ENCODE measurements at places on chromosomes 3 and 15.
A peak's percentile ranks its signal among the peaks of the same experiment; 100 is the strongest.

DNA sequence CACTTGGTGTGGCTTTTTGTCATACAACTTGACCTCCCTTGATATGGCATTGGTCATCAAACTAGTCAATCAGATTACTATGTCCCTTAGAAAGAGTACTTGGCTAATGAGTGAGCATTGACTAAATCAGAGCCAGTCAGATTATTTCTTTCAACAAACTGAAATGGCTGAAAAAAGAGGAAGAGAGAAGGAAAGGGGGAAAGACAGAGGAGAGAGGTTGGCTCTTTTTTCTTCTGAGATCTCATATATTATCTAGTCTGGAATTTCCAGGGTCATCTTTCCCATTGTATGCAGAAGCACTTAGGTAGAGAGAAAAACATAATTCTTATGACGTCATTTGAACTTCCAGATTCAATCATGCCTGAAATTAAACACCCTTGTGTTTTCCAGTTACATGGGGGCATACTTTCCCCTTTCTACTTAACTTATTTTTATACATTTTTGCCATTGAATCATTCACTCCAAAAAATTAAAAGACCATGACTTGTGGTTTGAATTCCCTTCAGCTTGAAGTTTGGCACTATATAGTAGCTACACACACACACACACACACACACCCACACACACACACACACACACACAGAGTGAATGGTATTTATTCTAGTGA, 387.8 kb downstream of the LSAMP start:
- DNase-seq = no peak

GRCh38 chr3:115518100-115518852, 105.0 kb upstream of the GAP43 start:
- no peak for DNase-seq

DNA sequence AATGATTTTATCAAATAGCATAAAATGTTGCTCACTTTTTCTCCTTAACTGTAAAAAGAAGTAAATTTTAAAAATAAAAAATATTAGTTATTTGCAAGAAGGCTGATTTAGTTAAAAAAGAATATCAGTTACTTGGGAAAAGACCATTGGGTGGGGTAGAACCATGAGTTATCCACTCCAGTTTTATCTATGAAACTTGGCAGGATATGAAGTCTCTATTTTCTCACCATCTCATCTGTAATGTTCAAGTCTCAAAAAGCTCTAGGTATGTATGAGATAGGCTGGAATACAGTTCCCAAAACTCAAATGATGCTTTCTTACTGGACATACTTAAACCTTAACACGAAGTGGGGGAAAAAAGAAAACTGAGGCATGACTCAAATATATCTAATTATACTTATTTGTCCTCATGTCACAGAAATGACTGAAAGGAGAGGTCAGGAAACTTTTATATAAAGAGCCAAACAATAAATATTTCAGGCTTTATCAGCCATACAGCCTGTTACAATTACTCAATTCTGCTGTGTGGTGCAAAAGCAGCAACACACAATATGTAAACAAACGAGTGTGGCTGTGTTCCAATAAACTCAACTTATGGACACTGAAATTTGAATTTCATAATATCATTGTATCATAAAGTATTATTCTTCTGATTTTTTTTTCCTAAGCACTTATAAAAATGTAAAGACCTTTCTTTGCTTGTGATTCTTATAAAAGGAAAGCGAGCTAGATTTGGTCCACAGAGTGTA, 131.8 kb downstream of the TBL1XR1 start:
- no peak for DNase-seq

- no peak for DNase-seq
Observed at GRCh38 chr3:190180268-190180667, 59.6 kb upstream of the P3H2 start.

- no peak for DNase-seq
Observed at GRCh38 chr3:65503776-65504175, 534.9 kb downstream of the MAGI1 start.

DNA sequence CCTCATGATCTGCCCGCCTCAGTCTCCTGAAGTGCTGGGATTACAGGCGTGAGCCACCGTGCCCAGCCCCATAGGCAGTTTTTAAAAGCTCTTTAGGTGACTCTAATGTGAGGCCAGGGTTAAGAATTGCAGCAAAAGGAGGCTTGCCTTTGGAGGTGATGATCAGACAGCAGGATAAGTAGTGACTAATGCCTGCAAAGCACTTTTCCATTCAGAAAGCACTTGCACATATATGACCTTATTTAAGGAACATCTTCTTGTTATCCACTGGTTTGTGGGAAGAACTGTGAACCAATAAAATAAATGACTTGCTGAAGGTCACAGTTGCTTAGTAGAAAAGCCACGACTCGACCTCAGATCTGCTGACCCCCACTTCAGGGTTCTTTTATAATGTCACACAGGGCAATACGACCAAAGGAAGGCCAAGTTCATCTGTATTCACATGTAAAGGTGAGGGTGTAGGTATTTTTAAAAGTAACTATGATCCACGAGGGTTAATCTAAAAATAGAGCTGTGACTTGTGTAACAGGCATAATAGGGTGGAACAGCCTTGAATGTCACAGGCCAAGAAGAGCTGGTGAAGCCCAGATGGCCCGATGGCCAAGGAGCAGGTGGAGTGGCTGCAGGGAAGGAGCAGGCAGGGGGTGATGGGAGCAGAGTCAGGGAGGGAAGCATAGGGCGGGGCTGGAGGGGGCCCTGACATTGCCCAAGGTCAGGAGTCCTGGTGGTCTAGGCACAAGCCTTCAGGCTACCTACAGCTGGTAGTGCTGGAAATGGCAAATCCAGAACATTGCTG, 24.4 kb downstream of the LARP6 start:
- DNase-seq = no peak

DNA sequence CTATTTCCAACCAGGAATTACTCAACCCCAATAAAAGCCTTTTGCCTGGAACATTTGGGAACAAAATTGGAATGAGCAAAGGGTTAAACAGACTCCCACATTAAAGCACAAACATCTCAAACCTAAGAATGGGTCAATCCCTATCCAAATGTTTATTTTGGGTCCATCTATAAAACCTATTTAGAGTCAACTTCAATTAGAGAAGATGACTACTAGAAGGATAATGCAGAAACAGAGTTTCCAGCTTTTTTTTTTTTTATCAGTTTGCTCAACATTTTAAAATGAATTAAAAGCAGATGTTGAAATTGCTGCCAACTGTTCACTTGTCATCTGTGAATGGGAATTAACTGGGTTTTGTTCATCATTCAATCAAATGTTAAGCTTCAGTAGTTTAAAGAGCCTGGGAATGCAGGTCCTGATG, 4.1 kb upstream of the TBC1D23 start:
- DNase-seq = no peak

- DNase-seq = no peak
Observed at GRCh38 chr3:15281817-15282216, 50.6 kb downstream of the SH3BP5 start.

DNA sequence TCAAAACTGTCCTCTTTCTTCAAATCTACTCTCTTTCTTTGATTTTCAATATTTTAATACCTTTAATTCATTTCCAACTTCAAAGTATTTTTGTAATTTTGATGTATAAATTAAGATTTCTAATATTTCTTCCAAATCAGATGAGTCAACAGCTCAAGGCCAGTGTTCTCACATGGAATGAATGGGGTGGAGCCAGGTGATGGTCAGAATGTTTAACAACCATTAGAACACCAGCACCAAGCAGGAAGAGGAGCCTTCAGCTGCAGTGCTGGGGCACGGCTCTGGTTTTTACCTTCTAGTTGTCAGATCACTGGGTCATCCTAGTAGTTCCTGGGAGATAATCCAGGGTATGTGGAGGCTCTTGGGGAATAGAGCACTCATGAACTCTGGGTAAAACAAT, 494.5 kb upstream of the PDZRN3 start:
- no peak for DNase-seq

DNA sequence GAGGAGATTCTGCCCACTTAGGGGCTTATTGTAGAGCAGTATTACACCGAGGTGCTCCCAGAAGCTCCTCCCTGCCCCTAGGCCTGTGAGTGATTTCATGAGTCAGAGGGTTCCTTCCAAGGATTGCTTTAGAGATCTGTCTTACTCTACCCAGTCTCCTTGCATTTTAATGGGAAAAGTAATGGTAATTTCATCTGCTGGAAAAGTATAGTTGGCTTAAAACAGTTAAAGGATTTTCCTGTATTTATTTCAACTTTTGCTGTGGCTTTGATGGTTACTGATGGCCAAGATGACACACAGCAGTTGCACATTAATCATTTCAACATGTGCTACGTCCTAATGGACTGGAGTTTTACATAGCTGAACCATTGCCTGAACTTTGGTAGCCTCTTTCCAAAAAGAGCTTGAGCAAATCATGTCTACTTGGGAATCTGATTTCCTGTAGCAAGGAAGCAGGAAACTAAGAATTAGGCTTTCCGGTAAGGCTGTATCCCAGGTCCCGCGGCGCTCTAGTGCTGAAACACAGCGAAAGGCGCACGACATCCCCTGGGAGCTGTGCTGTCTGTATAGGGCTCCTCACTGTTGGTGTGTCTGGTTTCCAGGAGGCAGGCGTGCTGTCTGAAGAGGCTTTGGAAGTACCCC, 9.2 kb upstream of the PGPEP1L start:
- no peak for DNase-seq

- peak; percentile 89 for DNase-seq
Observed at GRCh38 chr3:30680789-30681648, 74.6 kb downstream of the TGFBR2 start.

GRCh38 chr15:52858782-52859176, 68.6 kb upstream of the ONECUT1 start:
- no peak for DNase-seq

GRCh38 chr3:125684199-125684598, 88.9 kb upstream of the OSBPL11 start:
- no peak for DNase-seq

GRCh38 chr3:102481050-102481449, 46.2 kb downstream of the ZPLD1 start:
- no peak for DNase-seq

DNA sequence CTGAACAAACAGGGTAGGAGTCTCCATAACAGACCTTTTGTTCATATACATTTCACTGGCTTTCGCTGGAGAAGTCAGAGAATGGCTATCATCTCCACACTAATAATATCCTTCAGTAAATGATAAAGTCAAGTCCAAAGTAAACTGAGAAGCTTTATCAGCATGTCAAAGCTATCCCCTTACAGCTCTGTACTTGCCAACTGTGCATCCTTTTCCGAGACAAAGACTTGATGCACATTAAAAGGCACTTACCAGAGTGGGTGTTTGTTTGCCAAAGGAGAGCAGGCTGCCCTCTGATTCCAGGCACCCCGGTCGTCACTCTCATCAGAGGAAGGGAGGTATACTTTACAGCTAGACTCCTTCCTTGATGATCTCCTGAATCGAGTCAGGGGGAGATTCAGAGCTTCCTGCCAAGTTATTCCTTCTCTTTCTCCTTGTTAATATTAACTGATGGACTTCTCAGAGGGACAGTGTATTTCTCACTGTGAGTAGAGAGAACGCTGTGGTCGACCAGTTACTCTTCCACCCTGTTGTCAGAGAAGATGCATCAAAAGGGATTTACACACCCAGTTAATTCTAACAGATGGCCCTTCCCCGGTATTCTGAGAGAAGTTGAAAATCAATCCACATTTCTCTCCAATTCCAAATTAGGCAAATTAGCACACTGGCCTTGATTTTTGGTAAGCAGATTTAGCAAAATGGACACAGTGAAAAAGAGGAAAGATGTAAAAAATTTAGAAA, 504.7 kb upstream of the NR2F2 start:
- no peak for DNase-seq

DNA sequence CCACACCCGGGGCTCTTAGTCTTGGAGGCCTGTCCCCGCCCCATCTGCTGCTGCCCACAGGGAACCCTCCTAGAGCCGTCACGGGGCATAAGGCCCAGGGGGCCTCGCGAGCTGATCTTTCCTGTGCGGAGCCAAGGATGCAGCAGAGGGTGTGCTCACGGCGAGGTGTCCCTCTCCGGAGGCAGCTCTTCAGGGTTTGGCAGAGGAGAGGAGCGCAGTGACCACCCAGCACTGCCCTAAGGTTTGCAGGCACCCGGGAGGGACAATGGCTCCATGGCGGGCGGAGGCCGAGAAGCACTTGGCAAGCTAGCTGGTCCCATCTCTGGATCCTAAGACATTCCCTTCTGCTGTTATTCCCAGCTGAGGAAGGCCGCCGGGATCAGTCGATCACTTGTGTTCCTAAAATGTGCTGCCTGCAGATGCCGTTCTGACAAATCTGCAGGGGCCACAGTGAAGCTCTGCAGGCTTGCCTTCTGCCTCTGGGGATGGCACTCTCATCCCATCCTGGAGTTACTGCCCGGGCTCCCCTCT, 47.4 kb upstream of the PCSK6 start:
- DNase-seq = no peak

GRCh38 chr3:196708467-196708866, 3.6 kb downstream of the CEP19 start:
- no peak for DNase-seq

DNA sequence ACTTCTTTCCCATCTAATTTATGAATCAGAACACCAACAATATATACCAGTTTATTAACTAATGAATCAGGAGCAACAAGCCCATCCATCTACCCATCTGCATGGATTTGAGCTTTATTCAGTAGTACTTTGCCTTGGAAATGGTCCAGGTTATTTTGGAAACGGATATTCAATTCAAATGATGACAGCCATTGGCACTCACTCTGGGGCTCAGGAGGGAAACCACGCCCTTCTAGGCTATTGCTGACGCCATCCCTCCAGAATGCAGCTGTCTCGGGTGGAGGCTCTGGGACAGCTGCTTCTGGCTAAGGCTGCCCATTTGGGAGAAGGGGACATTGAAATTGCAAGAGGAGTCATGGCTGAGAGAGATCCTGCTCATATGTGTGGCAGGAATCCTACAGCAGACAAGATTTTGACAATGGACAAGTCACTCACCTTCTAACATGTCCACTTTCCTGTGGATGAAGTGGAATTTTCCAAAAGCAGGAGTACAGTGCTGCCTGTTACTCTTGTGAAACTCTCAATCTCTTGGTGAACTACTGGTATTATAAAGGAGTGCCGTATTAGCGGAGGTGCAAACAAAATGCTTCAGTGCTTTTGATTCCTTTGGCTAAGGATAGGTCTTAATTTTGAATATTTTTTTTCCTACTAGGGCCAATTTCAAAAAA, 29.3 kb upstream of the TRAK1 start:
- no peak for DNase-seq

DNA sequence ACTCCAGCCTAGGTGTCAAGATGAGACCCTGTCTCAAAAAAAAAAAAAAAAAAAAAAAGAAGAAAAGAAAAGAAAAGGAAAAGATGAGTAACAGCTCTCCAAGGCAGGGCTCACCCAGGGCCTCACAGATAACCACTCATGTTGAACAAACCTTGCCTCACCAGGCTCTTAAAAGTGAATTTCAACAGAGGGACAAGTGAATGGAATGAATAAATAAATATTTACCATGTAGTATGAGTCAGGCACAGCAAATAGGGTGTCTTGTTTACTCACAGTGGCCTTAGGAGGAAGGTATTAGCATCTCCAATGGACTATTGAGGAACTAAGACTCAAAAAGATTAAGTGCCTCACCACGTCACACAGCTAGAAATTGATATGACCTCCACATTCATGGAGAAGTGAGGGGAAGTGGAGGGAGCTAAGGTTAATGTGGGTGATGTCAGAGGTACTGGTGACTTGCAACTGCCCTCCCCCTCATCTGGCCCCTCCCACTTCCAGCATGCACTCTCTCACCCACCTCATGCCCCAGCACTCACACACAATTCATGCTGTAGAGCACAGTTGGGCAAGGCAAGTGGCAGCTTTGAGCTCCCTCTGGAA, 255.5 kb downstream of the UACA start:
- DNase-seq = no peak
